ENCODE measurements at places on chromosomes 4 and X.

GRCh38 chr4:26482508-26483462, 7.5 kb downstream of the CCKAR start:
- DNase-seq = no peak

- no peak for DNase-seq
Measured at GRCh38 chrX:72554448-72555140, 18.0 kb downstream of the HDAC8 start.

- no peak for DNase-seq
Measured at GRCh38 chr4:123622572-123622971, 226.0 kb downstream of the SPRY1 start.

GRCh38 chr4:127959794-127960193, 5.2 kb downstream of the MFSD8 start:
- no peak for DNase-seq

GRCh38 chr4:127995776-127996175, 30.6 kb downstream of the ABHD18 start:
- DNase-seq = no peak

DNA sequence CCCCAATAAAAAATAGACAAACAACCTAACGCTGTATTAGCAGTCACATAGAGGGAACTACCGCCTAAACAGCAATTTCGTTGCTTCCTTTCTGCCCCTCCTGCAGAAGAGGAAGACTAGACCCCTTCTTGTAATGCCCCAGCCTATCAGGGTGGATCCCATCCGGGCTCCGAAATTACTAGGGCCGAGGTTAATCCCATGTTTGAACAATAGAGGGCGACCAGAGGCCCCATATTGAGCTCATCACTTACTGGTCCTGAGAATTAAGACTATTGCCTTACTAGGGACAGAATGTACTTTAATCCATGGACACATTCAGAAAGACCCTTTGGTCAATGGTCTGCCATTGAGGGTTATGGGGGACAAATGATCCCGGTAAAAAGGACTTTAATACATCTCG, 11.8 kb upstream of the ZNF630 start:
- peak; percentile 13 for DNase-seq

DNA sequence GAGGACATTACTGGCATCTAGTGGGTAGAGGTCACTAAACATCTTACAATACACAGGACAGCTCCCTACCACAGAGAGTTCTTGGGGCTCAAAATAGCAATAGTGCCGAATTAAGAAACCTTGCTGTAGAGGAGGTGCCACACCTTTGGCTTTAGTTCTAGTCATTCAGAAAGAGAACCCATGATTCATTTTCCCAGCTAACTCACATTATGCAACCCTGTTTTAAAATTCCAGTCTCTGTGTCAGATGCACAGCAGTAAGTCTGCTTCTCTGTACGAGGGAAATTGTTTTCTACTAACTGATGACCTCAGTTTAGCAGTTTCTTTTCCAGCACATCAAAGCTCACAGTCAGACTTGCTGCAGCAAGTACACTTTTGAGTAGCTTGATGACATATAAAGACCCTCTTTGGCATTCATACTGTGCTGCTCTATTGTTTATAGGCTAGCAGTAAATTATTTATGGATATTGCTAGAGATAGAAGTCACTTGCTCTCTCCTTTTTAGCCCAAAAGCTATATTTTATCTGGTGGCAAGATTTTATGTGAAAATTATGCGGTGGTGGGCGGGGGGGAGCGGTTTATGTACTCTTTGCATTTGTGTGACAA, 487.8 kb upstream of the MAGEB18 start:
- no peak for DNase-seq

- no peak for DNase-seq
Measured at GRCh38 chrX:15739886-15740285, 1.8 kb downstream of the CA5B start.

DNA sequence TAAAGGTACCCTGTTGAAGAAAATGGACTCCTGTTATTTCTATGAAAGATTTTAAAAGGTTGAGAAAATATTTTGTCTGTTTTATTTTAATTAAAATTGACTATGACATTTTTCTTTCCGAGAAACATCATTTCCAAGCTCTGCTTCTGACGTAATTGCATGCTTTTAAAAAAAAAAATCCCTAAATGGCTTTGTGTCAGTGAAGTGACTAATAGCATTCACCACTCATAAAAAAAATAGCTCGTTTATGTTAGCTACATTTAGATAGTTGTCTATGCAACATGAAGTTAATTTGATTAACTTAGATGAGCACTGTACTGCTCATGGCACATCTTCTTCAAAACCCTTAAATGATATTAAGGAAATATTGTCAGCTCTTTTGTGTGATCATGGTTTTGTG, 105.1 kb upstream of the KLHL13 start:
- no peak for DNase-seq

DNA sequence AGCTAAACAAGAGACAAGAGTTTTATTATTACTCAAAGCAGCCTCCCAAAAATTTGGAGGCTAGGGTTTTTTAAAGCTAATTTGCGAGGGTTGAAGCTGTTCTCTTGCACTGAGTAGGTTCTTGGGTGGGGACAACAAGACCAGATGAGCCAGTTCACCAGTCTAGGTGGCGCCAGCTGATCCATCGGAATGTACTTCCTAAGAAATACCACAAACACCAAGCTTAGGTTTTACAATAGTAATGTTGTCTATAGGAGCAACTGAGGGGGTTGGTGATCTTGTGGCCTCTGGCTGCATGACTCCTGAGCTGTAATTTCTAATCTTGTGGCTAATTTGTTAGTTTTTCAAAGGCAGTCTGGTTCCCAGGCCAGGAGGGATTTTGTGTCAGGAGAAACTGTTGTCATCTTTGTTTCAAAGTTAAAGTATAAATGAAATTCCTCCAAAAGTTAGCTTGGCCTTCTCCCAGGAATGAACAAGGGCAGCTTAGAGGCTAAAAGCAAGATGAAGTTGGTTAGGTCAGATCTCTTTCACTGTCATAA, 130.6 kb downstream of the SLC7A11 start:
- no peak for DNase-seq

- no peak for DNase-seq
Measured at GRCh38 chrX:136879001-136879687, 1.4 kb downstream of the RBMX start.

- DNase-seq = no peak
Measured at GRCh38 chrX:154313147-154313546, 17.6 kb downstream of the TKTL1 start.

DNA sequence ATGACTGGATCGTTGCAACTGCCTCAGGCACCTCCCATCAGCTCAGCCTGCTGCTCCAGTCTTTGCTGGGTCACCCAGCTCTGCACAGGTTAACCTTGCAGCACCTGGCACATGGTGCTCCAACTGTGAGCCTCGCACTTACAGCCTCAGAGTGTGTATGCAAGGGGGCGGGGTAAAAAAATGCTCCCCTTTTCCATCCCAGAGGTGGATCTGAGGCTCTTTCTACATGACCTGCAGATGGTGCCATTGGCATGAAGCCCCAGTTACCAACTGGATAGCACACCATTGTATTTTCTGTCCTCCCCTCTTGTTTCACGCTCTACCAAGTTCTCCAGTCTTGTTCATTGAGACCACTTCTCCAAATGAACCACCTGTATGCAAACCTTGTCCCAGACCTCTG, 46.2 kb upstream of the TRPC3 start:
- DNase-seq = no peak

- DNase-seq = no peak
Measured at GRCh38 chr4:24042094-24042493, 152.2 kb upstream of the PPARGC1A start.

DNA sequence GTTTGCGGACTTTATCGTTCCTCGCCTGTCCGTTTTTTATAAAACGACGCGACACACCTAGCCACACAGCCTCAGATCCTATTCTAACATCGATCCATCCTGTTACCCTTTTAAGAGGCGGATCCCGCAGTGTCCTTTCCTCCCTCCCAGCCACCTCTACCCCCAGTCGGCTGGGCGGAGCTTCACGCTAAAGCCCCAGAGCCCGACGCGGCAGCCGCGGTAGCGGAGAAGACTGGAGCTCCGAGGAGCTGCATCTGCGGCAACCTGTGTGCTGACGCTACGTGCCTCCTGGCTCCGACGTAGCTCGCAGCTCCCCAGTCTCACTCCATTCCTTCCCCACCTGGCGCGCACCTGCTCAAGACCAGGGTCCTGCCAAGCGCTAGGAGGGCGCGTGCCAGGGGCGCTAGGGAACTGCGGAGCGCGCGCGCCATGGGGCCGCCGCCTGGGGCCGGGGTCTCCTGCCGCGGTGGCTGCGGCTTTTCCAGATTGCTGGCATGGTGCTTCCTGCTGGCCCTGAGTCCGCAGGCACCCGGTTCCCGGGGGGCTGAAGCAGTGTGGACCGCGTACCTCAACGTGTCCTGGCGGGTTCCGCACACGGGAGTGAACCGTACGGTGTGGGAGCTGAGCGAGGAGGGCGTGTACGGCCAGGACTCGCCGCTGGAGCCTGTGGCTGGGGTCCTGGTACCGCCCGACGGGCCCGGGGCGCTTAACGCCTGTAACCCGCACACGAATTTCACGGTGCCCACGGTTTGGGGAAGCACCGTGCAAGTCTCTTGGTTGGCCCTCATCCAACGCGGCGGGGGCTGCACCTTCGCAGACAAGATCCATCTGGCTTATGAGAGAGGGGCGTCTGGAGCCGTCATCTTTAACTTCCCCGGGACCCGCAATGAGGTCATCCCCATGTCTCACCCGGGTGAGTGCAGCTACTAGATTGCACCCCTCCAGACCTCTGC, at the start of gene RNF128:
TSS of gene RNF128 (plus strand) at position 217 of the 953 bp plus-strand sequence. CDS start at position 430, 213 bp downstream.
- DNase-seq = no peak

DNA sequence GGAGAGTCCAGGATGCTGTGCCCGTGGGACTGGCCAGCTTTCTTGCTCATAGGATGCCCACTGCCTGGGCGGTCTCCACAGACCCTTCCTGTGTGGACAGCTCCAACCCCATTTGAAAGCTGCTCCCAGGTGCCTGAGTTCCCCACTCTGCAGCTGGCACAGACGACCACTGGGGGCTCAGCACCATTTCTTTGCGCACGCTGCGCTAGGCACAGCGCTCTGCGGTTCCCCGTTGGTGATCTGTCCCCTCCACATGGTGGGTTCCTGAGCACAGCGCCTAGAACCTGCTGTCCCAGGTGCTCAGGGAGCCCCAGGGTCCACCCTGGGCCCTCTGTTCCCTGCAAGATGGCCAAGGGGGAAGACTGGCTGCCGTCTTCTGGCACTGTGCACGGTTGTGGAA, 45.4 kb upstream of the AFAP1 start:
- no peak for DNase-seq

DNA sequence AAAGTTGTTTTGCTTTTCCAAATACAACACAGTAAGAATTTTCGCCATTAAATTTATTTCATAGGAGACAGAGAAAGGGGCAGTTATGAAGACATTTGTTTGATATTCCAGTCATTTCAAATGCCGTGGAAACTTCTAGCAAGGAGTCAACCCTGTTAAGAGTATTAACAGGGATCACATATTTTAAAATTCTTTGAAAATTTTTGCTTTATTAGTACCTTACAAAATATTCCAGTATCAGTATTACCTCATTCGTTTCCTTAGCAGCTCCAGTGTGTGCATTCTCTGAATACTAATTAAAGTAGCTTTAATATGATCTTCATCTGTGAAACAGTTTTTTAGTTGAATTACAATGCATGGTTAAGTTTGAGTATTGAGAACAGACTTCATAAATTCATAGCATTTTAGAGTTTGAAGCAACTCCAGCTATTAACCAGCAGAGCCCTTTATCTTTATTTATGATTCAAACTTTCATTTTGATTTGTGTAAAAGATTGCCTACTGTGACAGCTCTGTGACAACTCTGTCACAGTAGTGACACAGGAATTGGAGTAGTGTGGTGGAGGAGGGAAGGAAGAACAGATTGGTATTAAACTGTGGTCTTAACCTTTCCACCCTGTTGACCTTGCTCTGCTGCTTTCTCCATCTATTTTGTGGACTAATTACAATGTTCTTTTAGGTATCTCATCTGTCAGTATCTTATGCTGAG, 86.3 kb downstream of the PDLIM5 start:
- DNase-seq = no peak

DNA sequence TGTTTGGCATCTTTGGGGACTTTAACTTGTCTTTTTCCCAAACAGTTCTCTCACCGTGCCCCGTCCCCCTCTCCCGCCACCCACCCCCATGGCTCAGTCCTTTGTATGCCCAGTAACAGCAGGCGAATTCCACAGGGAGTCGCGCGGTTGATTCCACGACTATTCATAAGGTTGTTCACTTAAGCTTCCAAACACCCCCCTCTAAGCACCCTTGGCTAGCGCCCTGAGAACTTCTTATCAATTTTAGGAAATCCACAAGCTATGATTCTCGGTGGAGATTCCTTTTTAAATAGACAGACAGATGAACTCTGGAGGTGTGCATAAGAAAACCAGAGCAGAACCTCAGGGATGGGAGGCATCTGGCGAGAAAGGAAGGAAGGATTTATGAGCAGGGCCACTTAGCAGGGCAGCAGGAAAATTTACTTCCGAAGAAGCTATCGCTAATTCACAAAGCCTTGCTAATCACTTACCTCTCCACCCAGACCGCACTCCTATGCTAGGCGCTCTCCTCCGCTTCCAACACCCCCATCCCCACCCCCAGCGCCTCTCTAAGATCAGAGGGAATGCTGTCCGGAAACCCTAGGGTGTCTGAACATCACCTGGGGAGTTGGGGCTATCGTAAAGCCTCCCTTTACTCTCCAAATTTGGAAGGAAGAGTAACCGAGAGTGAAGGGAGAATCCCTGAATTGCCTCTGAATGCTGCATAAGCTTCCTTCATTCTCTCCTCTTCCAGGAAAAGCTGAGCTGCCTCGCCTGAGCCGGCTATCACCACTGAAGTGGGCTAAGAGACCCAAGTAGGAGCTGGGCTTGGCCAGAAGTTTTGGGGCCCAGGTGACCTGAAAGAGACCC, 1.7 kb downstream of the UNC5C start:
- no peak for DNase-seq

- no peak for DNase-seq
Measured at GRCh38 chrX:2700405-2701320, 9.6 kb downstream of the CD99 start.

DNA sequence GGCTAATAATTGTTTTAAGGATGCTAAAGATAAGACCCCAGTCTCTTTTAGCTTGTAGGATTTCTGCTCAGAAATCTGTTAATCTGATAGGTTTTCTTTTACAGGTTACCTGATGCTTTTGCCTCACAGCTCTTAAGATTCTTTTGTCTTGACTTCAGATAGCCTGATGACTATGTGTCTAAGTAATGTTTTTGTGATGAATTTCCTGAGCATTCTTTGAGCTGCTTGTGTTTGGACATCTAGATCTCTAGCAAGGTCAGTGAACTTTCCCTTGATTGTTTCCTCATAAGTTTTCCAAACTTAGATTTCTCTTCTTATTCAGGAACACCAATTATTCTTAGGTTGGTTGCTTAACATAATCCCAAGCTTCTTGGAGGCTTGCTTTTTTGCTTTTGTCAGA, 104.1 kb downstream of the ZNF518B start:
- no peak for DNase-seq
